DMS79 treated with DMSO at 0.1 percent for 48 hours (cell line): ENCODE measurements at places on chromosomes 12 and 14.

- DNase-seq = no peak
These were observed 225.8 kb upstream of the SOX5 start for GRCh38 chr12:24175284-24175683.

DNA sequence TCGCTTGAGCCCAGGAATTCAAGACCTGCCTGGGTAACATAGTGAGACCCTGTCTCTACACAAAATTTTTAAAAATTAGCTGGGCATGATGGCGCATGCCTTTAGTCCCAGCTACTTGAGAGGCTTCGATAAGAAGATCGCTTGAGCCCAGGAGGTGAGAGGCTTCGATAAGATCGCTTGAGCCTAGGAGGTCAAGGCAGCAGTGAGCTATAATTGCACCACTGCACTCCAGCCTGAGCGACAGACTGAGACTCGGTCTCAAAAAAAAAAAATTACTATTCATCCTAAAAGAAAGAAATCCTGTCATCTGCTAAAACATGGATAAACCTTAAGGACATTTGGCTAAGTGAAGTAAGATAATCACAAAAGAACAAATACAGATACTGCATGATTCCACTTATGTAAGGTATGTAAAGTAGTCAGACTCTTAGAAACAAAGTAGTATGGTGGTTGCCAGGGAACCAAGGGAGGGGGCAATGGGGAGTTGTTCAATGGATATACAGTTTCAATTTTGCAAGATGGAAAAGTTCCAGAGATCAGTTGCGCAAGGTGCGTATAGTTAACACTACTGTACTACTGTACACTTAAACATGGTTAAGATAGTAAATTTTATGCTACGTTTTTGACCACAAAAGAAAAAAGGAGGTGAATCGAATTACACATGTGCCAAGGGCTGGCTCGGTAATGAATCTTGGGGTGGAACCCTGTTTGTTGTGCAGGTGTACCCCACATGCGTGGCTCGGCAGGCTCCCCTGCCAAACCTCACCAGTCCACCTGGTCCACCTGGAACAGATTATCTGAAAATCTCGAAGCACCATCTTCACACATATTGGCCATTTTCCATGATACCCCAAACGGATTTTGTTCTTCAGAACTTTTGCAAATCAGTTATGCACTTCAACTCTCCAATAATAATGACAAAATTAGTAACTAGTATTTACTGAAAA, 18.3 kb upstream of the ATP2A2 start:
- DNase-seq = peak; percentile 35

DNA sequence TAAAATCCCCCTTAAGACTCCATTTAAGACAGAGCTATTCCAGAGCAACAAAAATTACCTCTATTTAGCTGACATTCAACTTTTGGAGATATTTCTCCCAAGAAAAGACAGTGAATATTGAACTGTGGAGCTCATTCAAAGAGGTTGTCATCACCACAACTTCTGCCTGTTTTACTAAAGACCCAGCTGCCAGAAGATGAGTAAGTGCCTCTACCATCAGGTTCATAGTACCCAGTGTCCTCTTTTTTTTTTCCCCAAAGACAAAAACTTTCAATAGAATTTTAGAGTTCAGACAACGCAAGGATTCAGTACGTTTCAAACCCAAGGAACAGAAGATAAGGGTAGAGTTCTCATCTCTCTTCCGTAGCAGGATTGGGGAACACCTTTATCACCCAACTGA, 461.3 kb downstream of the BCAT1 start:
- no peak for DNase-seq

- no peak for DNase-seq
These were observed at the start of gene SERPINA1 for GRCh38 chr14:94388384-94389103. TSS of gene SERPINA1 (minus strand) at chr14:94388602. CDS start at chr14:94383237, 5,365 bp downstream.

DNA sequence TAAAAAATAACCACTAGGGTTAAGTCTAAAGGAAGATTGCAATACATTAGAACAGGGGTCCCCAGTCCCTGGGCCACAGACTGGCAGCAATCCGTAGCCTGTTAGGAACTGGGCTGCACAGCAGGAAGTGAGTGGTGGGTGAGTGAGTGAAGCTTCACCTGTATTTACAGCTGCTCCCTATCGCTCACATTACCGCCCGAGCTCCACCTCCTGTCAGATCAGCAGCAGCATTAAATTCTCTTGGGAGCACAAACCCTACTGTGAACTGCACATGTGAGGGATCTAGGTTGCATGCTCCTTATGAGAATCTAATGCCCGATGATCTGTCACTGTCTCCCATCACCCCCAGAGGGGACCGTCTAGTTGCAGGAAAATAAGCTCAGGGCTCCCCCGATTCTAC, 15.5 kb downstream of the ADGRD1 start:
- DNase-seq = no peak

- DNase-seq = no peak
These were observed 268.8 kb downstream of the TTC8 start for GRCh38 chr14:89093083-89093730.

GRCh38 chr12:54590978-54591591, 2.6 kb upstream of the PPP1R1A start:
- DNase-seq = no peak

DNA sequence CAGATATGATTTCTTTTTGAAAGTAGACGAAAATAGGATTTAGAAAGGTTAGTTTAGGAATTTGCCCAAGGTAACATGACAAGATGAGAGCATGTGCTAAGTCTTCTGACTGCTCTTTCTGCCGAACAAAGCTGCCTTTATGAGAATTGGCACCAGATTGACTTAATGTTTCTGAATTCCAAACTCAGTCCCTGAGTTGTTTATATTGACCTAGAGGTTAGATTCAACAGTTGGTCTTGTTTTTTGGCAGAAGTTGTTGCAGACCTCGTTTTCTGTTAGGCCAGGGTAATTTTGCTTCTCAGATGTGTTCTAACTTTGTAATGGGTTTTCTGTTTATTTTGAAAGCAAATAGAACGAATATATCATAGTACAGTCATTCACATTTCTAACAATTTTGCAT, 61.5 kb upstream of the LRTM2 start:
- no peak for DNase-seq

DNA sequence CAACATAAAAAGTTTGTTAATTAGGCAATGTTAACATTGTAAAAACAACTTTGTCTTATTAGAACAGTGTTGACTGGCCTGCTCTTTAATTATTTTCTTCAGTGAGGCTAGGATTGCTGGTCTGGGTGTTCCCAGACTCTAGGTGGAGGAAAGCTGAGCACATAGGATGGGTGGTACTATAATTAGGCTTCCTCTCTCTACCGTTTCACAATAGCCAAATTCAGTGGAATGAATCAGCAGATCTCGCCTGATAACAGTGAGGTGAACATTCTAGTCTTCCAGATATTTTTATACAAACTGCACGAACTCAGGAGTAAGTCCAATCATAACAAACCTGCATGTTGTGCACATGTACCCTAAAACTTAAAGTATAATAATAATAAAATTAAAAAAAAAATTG, 11.9 kb downstream of the PTGDR start:
- DNase-seq = no peak

- no peak for DNase-seq
These were observed 49.5 kb downstream of the DCAF4 start for GRCh38 chr14:72975770-72976169.

GRCh38 chr12:108156717-108157116, 27.6 kb downstream of the WSCD2 start:
- no peak for DNase-seq

- DNase-seq = no peak
These were observed 250.9 kb upstream of the CRY1 start for GRCh38 chr12:107344035-107344808.

GRCh38 chr12:88642675-88643431, 62.6 kb upstream of the KITLG start:
- DNase-seq = no peak

DNA sequence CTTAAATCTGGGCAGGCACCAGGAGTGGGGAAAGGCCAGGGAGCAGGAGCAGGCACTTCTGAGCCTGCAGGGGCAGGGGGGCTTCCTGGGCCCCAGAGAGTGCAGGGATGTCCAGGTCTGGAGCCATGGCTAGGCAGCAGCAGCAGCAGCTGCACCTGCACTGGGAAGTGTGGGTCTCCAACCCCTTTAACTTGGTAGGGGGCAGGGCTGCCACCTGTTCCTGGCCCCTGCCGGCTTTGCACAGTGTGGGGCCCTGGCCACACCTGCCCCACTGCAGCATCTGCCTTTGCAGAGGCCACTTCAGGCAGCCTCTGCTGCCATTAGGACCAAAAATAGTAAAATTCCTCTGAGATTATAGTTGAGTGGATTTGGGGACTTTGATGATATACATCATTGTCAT, 138.5 kb downstream of the SLC16A7 start:
- DNase-seq = no peak

DNA sequence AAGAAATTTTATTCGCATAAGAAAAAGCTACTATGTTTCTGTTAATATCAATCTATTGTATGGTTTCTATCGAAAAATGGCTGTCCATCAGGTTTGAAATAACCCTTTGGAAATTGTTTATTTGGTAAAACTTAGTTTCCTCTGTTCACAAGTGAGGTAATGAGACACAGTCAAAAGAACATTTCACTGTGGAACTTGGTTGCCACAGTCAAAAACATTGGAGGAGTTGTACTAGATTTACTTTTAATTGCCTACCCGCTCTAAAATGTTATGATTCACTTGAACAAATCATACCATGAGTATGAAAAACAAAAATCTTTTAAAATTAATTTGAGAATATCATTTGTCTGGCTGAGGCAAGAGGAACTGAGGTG, 46.5 kb downstream of the ITPR2 start:
- no peak for DNase-seq

GRCh38 chr12:89393551-89394121, 41.3 kb upstream of the DUSP6 start:
- no peak for DNase-seq

- DNase-seq = no peak
These were observed 202.3 kb upstream of the IGF1 start for GRCh38 chr12:102682366-102683289.

DNA sequence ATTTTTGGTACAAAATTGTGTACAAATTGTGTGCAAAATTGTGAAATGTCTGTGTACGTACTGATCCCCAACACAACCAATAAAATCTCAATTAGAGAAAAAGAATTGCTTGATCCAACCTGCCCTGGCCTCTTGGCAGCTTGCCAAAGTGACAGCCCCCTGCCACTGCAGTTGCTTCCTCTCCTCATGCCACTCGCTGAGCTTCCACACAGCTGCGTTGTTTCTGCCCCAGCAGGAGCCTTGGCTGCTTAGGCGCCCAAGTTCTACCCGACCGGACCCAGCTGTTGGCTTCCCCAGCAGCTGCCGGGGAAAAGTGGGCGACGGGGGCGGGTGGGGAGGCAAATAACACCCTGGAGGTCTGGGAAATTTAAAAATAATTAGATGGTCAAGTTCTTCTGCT, 171.8 kb upstream of the ATF7IP start:
- no peak for DNase-seq

DNA sequence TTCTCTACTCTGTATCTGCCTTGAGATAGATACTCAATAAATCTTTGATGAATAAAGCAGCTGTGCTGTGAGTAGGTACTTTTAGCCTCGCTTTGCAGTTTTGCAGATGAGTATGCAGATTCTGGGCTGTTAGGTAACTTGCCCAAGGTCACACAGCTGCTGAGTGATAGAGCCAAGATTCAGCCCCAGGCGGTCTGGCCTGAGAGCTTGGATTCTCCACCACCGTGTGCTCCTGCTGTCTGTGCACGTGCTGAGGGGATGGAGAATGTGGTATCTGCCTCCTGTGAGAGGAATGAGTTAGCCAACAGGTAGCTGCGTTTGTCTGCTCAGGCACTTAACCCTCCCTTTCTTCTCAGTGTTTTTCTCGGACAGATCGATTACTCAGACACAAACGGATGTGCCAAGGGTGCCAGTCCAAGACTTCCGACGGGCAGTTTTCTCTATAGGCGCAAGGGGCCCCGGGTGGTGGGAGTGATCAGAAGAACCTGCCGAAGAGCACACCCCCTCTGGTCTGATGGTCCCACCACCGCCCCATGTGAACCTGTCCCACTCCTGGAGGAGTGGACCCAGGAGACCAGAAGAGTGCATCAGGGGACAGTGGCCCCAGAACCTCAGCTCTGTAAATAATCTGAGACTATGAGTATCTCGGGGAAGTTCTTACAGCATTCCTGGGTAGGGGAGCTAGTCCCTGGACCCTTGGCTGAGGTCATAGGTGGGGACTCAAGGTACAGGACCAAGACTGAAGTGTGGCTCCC, 6.6 kb upstream of the CSAD start:
- no peak for DNase-seq

GRCh38 chr12:103524238-103524875, 28.6 kb upstream of the C12orf42 start:
- no peak for DNase-seq

GRCh38 chr12:127619869-127620734, 646.9 kb upstream of the TMEM132C start:
- peak; percentile 74 for DNase-seq
